Activated naive CD8-positive, alpha-beta T cell treated with anti-CD3 and anti-CD28 coated beads for 36 hours (primary cell): ENCODE measurements at places on chromosomes 3 and 15. TPM values are rescaled to one million over a fixed set of nuclear protein-coding genes. Genes with fewer than 3 reads are reported as not detected.

DNA sequence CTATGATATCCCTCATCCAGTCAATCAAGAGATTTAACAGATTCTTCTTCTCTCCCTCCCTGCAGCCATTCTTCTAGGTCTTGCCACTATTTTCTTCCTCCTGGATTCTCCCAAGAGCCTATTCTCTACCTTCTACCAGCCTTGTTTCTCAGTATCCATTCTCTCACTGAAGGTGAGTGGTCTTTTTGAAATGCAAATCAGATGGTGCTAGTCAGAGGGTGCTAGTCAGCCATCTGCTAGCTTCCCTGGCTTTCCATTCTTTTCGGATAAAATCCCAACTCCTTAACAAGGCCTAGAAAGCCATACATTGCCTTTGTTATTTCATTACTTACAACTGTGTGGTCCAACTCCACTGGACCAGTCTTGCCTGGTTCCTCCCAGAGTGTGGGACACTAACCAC, 734.3 kb upstream of the CFAP20DC start:
- no peak for DNase-seq

DNA sequence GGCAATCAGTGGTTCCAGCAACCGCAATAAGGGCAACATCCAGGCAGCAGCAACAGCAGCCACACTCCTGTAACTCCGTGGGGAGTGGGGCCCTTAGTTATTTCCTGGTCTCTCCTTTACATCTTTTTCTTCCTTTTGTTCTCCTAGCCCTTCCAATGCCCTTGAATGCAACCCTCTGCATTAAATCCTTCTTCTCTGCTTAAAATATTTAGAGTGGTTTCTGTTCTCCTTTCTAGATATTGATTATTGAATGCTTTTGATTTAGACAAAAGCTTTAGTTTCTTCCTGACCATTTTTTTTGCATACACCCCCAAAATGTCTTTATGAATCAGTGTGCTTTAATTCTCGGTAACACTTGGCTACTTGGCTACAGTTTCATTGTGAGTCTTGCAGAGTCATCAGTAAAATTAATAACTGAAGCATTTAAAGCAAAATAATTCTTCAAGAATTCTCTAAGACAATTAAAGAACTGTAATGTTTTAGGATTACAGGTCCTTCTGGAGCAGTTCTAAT, 586.1 kb downstream of the MECOM start:
- DNase-seq = no peak

Gene ARHGEF3
- 88.2 TPM for total RNA-seq

GRCh38 chr3:129277829-129278271, 820 bp upstream of the HMCES start:
- peak; percentile 8 for DNase-seq

DNA sequence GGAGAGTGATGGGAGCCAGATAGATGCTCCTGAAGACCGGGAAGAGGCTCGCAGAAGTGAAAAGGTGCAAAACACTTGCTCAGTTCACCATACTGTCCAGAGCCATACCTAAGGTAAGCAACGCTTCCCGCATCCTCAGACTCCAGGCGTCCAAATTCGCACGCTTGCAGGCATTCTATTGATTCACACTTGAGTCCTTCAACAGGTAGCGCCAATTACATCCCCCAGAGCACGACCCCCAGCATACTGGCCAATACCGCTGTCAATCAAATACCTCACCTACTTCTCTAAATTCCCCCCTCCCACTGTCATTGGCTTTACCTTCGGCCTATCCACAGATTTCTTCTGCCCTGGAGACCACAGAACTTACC, 361 bp upstream of the STXBP5L start:
- DNase-seq = no peak

- no peak for DNase-seq
Observed at GRCh38 chr3:51968170-51968775, 1.0 kb upstream of the PCBP4 start.

Gene SLC6A6
- 38.7 TPM for total RNA-seq

DNA sequence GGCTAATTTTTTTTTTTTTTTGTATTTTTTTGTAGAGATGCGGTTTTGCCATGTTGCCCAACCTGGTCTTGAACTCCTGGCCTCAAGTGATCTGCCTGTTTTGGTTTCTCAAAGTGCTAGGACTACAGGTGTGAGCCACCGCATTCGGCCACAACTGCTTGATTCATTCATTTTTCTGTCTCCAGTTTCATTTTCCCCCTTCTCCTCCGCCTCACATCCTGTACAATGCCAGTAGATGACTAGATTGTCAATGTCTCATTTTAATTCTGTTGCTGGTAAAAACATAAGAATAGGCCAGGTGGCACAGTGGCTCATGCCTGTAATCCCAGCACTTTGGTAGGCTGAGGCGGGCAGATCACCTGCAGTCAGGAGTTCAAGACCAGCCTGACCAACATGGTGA, 12.0 kb upstream of the ZNF592 start:
- DNase-seq = peak; percentile 74

GRCh38 chr3:79994397-79994796, 226.6 kb upstream of the ROBO1 start:
- no peak for DNase-seq

DNA sequence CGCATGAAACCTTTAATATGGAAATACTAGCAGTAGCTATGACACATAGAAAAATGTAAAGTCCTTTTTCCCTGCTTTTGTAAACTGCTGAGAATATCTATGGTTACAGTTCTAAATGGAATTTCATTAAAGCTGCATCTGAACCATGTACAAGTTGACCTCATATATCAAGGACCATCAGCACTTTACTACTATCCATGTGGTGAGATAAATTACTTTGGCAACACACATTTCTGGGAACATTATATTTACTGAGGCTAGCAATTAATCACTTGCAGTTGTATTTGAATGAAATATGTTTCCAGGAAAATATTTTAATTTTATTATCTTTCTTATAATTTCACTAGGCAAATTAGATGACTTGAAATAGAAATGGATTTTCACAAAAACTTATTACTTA, 545.5 kb downstream of the NAALADL2 start:
- DNase-seq = no peak

GRCh38 chr15:27057904-27058645, 87.1 kb downstream of the GABRG3 start:
- DNase-seq = no peak

DNA sequence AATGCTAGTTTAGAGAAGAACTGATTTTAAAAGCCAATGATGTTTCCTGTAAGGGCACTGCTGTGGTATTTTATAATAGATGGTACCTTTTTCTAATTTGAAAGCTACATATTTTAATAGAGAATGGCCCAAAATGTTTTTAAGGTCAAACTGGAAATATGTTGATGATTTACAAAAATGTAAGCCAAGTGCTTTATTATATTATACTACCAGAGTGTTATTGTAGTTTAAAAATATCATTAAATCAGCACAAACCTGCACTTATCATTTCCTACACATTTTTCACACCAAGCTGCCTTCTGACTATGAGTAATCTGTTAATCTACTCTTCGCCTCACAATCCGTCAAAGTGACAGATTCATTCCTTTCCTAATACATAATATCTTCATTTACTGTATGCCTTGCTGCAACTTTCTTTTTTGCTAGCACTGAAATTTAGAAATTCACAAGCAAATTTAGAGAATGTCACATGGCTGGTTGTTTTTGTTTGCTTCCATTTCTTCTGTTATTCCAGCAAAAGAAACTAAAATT, 126.4 kb upstream of the FAM3D start:
- no peak for DNase-seq

GRCh38 chr15:58403581-58403980, 28.2 kb upstream of the LIPC start:
- no peak for DNase-seq

GRCh38 chr15:82044373-82045178, 1.2 kb downstream of the MEX3B start:
- DNase-seq = peak; percentile 33

DNA sequence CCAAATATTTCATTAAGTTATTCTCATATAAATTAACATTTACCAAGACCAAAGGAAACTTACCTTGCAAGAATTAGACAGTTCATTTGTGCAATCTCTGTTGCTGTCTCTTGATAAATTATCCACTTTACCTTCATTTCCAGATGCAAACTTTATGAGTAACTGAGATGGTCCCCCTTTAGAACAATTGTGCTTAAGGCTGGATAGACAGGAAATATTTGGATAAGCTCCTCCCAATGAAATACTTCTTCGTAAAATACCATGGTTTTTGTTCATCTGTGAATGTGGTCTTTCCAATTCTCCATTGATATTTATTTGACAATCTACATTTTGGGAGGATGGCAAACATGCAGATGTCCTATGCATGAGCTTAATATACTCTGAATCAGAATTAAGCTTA, 78.2 kb downstream of the NEDD4 start:
- DNase-seq = no peak

- DNase-seq = peak; percentile 72
Observed at GRCh38 chr15:45522328-45523165, at the start of gene SLC30A4. SLC30A4 (minus strand) TSS chr15:45522755; CDS start chr15:45522354, 401 bp downstream.

DNA sequence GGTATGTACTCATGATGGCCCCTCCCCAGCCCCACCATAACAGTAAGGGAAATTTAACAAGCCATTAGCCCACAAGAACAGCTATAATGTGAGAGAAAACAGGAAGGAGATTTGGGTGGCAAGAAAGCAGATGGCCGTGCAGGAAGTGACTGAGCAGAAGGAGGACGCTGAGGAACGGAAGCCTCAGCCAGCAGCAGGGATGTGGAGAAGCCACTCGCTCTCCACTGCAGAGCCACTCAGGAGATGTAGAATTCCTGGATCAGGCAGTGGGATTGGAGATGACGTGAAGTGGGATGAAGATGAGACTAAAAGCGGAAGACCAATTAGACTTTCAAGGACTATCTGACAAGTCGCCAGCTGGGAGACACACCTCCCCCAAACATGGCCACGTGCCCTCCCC, 31.2 kb downstream of the PRR23E start:
- DNase-seq = no peak

GRCh38 chr3:21894459-21895340, 143.7 kb upstream of the ZNF385D start:
- no peak for DNase-seq

- DNase-seq = no peak
Observed at GRCh38 chr15:53559364-53560277, 199.8 kb downstream of the WDR72 start.
